ENCODE measurements at places on chromosomes 11 and 22. TPM values are rescaled to one million over a fixed set of nuclear protein-coding genes. Genes with fewer than 3 reads are reported as not detected.

CLCF1 gene
- polyA plus RNA-seq = 6.3 TPM

TRIM51 gene
- polyA plus RNA-seq = not detected

CCDC90B gene
- 94.5 TPM for polyA plus RNA-seq

BATF2 gene
- 3.2 TPM for polyA plus RNA-seq

GLB1L3 gene
- 1.3 TPM for polyA plus RNA-seq

CYB561A3 gene
- 24.4 TPM for polyA plus RNA-seq

GLYAT gene
- polyA plus RNA-seq = 199 TPM

DRD2 gene
- polyA plus RNA-seq = 0.42 TPM

TST gene
- polyA plus RNA-seq = 64.8 TPM

ATP5MG gene
- 470 TPM for polyA plus RNA-seq

NLRP14 gene
- 0.69 TPM for polyA plus RNA-seq

FXYD2 gene
- 419 TPM for polyA plus RNA-seq

RPS19BP1 gene
- polyA plus RNA-seq = 50.7 TPM

DNA sequence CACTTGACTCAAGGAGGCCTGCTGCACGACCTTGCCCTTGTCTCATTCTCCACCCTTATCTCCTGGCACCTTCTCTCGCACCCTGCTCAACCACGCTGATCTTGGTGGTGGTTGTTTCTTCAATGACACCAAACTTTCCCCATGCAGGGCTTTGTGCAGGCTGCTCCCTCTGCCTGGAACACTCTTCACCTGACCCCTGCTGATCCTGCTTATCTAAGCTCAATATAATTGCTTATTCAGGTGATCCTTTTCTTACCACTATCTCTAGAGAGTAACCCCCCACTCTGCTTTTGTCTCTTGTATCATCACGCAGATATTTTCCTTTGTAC lies 604.4 kb downstream of the BUD13 start:
- DNase-seq = no peak

DNA sequence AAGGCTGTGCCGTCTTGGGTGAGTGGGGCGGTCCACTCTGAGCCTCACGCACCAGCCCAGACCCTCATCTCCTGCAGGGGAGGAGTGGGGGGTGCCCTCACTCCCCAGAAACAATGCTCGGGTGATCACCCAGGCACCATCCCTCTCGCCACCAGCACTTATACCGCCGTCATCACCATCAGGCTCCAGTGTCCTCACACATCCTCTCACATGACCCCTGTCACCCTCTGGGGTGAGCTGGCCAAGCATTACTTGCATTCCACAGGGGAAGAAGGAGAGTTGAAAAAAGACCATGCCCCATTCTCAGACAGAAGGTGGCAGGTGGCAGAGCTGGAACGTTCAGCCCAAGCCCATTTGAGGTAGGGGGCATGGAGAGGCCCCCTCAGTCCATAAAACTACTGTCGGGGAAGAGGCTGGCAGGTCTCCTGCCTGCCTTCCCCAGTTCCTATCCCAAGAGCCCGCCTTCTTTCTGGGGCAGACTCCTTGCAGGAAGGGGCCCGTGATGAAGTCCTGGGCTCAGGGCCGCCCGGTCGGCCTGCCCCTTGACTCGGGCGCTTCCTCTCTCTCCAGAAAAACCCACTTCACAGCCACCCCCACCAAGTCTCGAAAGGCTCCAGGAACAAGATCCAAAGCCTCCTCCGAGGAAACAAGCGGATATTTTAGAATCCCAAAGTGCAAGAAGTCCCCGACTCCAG lies 153.3 kb downstream of the DSCAML1 start:
- DNase-seq = no peak

DNA sequence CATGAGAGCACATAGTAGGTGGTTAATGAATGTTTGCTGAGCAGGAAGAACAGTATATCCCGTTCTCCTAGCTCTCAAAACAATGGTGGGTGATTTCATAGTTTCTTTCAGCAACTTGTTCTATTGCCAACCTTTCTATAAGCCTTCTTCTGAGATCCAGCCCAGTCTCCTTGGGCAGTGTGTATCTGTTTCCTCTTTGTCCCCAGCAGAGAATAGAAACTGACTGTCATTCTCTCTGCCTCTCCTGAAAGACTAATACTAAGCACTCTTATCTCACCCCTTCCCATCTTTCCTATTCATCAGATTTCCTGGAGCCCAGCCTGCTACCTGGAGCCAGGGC lies 272.9 kb downstream of the ST3GAL4 start:
- DNase-seq = no peak

- DNase-seq = no peak
Observed at GRCh38 chr22:36145881-36146280, 14.7 kb downstream of the APOL3 start.

DNA sequence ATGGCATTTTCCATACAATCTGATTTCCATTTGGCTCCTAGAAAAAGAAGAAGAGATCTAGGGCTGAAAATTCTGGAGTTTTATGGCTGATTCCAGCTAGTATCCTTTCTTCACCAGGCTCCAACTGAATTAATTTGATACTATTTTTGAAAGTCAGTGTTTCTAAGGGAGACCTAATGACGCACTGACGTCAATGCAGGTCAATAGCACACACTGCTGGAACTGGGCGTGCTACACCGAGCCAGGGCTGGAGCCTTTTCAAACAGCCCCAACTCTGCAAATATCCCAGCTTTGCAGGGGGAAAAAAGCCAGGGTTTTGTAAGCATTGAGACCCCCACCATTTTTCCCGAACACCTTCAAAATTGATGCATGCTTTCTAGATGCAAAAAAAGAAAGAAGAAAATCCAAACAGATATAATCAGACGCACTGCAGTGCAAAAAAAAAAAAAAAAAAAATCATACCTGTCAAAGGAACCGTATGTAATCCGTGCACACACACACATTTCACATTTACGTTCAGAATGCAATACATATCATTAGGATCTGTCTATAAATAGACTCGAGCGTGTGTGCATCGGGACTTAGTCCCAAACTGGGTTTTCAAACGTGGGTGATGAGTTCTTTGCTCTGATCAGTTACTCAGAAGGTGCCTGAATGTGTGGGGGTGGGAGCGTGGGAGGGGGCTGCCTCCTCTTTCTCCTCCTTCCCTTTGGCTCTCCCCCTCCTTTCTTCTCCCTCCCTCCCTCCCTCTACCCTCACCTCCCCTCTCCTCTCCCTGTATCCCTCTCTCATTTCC lies 124.5 kb upstream of the HSD17B12 start:
- no peak for DNase-seq

- no peak for DNase-seq
Observed at GRCh38 chr11:3138178-3139085, 26.7 kb downstream of the OSBPL5 start.

GRCh38 chr11:121589946-121590537 lies 137.3 kb upstream of the SORL1-AS1 start:
- no peak for DNase-seq

DNA sequence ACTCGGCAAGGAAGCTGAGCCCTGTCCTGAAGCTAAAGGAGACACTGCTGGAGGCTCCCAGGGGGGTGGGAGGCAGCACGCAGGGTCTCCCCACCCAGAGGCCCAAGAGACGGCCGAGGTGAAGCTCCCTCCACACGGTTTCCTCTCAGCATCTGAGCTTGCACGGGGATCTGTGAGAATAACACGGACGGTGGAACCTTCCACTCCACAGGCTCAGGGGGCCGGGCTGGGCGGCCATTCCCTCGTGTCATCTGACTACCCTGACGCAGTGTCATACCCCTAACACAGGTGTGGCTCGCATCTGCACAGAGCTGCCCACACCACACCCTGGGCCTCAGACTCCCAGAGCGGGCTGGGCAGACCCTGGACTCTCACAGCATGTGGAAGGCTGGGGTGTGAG lies 409.7 kb downstream of the SHANK2 start:
- DNase-seq = no peak

DNA sequence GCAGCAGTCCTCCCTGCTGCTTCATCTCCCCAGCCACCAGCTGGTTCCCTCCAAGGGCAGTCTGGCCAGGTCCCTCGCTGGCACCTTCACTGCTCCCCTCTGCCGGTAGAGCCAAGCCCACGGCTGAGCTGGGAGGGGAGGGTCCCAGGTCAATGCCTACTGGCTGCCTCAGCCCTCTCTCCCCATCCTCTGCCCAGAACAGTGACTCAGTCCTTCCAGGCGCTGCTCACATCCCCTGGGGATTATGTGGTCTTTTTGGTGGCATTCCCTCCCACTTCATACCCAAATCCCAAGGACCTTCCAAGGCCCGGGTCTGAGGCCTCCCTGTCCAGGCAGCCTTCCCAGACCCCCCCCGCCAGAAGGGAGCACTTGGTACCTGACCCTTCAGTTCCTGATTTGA lies 44.9 kb downstream of the WNT7B start:
- DNase-seq = no peak

- no peak for DNase-seq
Observed at GRCh38 chr22:36573815-36574363, 44.9 kb upstream of the EIF3D start.

- DNase-seq = no peak
Observed at GRCh38 chr11:58531865-58532341, 24.0 kb upstream of the OR5B21 start.

DNA sequence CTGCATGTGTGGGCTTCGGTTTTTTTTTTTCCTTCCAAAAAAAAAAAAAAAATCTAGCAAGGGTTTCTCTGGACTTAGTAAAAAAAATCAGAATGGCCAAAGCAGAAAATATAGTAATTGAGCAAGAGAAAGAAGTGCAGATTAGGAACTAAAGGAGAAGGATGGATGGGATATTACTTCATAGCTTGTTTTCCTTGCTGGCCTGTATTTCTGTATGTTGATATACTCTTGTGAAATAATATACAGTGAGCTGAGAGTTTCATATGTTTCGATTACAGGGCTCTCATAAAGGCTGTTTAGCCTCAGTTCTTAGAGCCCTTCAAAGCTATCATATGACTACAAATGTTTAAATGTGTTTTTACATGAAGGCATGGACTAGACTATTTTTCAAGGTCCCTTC lies 34.3 kb upstream of the NFRKB start:
- no peak for DNase-seq

DNA sequence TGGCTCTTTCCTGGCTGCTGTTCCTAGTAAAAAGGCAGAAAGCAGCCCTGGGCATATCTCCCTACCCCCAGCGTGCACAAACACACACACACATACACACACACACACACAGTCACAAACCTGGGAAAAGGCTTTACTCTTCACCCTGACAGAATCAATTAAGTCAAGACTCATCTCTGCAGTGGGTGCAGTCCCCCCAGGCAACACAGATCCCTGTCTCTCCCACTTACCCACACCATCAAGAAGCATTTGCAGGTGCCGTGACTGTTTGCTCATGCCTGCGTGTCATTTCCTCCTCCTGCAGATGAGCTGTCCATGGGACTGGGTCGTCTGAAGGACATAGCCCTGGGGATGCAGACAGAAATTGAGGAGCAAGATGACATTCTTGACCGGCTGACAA lies 28.6 kb downstream of the SNAP29 start:
- no peak for DNase-seq

GRCh38 chr11:3732671-3733436 lies 61.7 kb upstream of the CHRNA10 start:
- no peak for DNase-seq

DNA sequence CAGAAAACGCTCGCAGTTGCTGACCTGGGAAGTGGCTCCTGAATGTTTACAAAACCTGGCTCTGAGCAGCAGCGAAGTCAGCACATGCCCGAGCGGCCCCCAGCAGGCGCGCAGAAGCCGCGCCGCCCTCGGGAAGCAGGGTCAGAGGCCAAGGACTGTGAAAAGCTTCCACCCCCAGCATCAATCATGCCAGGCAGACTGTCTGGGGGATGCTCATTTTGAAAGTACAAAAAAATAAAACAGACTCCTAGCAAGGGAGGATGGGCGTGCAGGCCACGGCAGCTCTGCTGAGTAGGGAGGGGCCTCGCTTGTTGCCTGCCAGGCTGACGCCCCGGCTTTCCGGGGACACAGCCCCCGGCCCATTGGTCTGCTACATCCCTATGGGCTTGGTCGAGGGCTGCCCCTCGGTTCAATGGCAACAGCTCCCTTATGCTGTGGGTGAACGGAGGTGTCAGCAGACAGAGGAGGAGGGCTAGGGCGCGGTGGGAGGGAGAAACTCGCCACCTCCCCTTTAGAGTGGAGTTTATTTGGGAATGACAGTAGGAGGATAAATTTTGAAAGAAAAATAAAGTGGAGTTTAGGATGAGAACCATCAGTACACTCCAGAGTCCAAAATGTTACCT lies 37.7 kb upstream of the GNB1L start:
- no peak for DNase-seq

DNA sequence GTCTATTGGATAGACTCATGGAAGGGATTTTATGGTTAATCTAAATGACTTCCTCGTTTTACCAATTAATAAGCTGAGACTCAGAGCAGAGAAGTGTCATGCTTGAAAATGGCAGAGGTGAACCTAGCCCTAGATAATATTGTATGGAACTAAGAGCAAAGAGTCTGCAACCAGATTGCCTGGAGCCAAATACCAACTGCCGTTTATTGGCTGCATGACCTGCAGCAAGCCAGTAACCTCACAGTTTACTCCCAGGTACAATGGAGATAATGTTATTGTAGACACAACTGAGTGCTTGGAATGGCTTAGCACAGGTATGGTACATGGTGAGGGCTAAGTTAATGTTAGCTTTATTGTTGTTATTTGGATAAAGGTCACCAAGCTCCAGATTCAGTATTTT lies 84.6 kb upstream of the FAT3 start:
- DNase-seq = no peak

DNA sequence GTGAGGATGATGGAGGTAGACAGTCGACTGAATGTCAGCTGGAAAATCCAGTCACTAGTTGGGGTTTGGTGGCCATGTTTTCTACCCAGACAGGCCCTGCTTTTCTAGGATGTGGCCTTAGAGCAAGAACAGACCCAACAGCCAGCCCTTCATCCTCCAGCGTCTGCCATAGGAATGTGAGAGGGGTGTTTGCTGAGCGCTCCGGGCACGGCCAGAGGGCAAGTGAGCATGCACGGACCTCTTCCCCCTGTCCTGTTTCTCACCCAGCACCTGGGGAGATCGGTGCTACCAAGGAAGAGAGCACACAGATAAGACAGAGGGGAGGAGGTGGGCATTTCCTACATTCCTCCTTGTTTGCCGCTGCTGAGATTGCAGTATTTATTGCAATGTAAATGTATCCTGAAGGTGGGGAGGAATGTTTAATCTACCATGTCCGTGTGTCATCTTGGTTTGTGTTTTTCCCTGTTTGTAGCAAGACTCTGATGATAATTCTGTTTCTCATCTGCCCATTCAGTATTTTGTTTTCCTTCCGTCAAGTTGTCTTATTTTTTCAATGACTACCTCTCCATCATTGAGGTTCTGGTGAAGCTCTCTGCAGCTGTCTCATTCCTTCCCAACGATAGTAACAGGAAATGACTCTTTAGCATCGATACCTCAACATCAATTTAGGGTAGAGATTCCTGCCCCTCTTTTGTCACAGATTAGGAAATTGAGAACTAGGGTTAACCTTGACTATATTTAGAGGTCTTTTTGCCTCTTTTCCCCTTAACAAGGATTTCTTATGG lies 4.9 kb upstream of the ATF4 start:
- no peak for DNase-seq

GRCh38 chr11:103851166-103851651 lies 185.2 kb upstream of the DDI1 start:
- no peak for DNase-seq
